ENCODE measurements at places on chromosomes 7 and 10.

- DNase-seq = no peak
Measured at GRCh38 chr7:100402241-100402640, 26.3 kb downstream of the ZCWPW1 start.

- no peak for DNase-seq
Measured at GRCh38 chr10:20817646-20818045, 79.5 kb downstream of the NEBL start.

GRCh38 chr10:57294698-57295097 is 933.6 kb upstream of the ZWINT start:
- DNase-seq = no peak

- DNase-seq = no peak
Measured at GRCh38 chr7:130386876-130387275, 6.6 kb downstream of the CPA1 start.

DNA sequence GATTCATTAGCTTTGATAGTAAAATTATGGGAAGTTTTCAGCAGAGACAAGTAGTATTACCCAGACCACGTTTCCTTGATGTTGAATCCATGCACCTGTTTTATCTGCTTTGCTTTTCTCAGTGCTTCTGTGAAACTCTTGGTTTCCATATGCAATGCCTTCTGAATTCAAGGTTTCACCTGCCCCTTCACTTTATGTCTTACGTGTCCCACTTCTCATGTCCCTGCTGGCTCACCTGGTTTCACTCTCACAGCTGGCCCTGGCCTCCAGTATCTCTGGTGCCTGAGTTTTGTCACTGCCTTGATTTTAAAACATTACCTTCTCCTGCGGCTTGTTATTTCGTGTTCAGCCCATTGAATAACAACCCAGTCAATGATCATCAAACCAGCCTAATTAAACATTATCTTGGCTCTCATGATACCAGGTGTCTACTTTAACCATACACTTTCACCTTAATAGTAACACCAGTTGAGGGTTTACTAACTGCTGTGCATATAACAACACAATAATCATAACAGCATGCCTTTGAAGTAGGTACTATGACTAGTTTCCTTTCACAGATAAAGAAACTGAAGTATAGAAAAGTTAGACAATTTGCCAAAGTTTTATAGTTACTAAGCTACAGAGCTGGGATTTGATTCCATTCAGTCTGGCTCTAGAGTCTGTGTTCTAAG is 175.7 kb upstream of the PCLO start:
- no peak for DNase-seq

DNA sequence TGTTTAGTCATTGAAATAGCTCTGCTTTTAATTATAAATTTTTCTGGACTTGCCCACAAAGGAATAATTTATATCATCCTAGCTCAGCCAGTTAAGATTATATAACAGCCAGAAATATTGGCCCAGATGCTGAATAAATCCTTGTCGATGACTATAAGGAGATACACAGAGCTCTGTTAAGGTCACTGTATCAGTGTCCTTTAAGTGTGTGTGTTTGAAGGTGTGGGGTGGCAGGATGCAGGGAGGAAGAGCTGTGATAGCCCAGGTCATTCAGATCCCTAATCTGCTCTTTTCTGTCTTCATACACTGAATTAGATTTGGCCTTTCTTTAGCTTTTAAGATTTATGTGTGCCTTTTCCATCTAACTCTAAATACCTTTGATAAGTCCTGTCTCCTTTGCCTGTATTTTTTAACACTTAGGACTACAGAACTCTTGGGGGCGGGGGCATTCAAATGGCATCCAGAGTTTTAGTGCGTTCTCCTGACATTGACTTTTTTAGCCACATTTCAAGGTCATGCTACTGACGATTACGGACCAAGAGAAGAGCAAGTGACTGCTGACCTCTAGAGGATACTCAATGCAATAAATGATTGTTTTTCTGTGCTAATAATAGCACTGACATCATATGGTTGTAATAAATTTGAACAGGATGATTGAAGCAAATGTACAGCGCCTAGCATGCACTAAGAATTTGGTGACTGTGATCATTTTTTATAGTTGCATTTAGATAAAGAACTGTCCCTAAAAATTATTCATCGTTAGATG is 172.3 kb downstream of the CACNB2 start:
- no peak for DNase-seq

GRCh38 chr7:42117201-42117600 is 119.8 kb downstream of the GLI3 start:
- no peak for DNase-seq

GRCh38 chr7:110522761-110523200 is 568.1 kb upstream of the LRRN3 start:
- no peak for DNase-seq

DNA sequence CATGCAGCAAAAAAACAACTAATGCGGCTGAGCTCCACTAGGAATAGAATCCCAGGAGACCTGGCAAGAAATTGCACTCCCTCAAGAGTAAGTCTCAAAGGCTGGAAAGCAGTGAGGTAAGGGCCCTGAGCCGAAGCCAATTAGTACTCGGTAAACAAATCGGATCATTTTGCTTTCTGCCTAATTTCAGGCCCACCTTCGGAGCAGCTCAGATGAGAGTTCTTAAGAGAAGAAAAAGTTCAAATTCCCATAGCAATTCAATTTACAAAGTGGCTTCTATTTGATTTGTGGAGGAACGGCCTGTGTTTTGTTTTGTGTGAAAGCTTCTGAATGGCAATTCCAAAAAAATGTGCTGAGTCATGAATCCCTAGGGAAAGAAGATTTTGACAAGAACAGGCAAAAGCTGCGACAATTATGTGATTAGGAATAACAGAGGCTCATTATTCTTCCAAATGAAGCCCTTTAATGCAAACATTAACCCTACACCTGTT is 60.9 kb downstream of the SLC16A9 start:
- no peak for DNase-seq

DNA sequence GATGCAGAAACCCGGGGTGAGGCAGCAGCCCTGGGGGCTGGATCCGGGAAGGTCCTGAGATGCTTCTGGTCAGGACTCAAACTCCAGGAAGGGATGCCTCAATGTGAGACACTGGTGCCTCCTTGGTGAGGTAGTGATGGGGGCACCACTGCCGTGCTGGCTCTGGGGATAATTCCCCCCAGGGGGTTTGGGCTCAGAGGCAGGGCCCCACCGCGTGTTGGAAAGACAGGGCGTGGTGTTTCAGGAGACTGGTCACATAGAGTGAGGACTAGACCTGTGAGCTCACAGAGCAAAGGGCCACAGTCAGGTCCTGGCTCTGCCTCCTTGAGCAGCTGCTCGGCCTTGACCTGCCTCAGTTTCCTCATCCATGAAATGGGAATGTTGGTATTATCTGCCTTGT is 361.9 kb downstream of the GLRX3 start:
- DNase-seq = no peak

- no peak for DNase-seq
Measured at GRCh38 chr10:6504296-6504695, 75.8 kb downstream of the PRKCQ start.

DNA sequence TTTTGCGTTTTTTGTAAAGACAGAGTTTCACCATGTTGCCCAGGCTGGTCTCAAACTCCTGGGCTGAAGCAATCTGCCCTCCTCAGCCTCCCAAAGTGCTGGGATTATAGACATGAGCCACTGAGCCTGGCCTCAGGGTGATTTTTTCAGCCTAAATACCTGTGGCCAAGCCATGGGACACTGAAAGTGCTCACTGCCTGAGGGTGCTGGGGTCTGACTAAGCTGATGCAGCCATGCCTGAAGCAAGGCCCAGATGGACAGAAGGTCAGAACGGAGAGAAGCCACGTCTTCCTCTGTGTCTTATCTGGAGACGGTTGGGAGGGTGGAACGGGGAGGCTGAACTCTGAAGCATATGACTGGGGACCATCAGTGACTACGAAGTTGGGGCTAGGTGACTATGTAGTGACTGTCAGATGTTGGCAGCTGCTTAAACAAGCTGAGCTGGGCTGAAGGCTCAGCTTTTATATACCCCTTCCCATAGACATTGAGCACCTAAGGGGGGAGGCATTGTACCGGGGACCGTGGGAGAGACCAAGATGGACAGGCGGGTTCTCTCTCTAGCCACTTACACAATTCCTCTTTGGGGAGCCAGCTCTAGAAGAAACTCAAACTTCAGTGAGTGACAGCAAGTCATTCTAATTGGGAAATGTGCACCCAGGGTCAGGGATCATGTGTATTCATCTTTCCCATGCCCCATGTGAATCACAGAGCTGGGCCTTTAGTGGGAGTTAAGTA is 73.3 kb upstream of the HABP2 start:
- no peak for DNase-seq

DNA sequence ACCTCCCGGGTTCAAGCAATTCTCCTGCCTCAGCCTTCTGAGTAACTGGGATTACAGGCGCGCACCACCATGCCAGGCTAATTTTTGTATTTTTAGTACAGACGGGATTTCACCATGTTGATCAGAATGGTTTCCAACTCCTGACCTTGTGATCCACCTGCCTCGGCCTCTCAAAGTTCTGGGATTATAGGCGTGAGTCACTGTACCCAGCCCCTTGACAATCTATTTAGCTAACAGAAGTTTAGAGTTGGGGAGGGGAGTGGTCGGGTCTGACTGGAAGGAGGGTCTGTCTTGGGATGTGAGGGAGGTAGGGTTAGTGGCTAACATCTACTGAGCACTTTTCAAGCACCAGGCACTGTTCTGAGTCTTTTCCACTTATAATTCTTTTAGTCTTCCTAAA is 27.0 kb upstream of the ZCCHC24 start:
- DNase-seq = no peak

- no peak for DNase-seq
Measured at GRCh38 chr10:114626841-114627240, 31.2 kb downstream of the ABLIM1 start.

DNA sequence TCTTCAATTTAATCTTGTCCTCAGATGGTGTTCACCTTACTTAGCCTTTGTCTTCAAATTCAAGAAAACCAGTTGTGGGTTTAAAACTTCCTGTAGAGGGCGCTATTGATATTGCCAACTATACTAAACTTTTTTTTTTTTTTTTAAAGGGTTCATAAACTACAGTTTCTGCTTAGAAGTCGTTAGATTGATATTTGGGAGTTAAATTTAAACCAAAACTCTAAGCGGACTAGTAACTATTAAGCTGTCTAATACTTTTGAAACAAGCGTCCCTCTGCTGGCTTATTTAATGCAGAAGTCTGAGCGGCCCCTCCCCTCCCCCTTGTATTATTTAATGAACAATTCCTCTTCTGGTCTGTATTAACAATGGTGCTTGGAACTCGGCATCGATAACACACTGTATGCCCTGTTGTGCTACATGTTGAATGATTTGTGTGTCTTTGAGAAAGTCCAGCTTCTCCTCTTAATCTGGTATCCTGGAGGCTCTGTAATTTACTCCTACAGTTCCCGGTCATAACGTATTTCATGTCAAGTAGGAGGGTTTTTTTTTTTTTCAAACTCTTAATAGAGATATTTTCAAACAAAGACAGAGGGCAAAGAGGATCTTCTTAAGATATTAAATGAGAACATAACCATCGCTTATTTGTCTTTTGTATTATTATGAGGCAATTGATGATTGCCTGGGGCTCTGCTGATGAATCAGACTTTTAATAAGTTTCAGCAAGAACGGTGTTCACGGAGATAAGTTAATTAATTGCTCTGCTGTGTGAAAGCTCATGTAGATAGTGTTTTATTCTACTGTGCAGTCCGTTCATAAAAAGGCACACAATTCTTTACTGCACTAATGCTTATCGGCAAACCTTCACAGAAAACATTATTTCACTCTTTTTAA is 22.6 kb upstream of the CREB5 start:
- no peak for DNase-seq

DNA sequence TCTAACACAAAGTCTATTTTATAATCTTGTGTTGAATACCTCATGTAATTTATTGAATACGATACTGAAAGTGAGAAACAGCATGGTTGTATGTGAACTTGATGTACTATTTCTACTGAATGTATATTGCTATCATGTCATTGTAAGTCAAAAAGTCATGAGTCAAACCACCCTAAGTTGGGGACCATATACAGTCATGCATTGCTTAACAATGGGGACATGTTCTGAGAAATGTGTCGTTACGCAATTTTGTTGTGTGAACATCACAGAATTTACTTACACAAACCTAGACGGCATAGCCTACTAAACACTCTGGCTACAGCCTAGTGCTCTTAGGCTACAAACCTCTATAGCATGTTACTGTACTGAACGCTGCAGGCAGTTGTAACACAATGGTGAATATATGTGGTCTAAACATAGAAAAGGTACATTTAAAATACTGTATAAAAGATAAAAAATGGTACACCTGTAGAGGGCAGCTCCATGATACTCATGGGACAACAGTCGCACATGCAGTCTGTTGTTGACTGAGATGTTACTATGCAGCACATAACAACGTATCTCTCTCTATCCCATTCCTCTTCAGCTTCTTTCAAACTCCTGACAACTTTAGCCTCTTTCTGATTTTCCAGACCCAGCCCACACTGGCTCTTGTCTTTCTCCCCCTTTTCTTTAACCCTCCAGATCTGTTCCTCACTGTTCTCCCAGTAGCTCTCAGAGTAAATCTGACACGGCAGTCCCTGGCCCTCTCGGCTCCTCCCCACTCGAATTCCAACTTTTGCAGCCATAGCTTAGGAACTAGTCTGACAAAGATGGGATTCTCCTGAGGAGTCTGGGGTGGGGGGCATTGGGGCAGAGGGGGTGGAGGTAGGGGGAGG is 90.1 kb downstream of the SNX10 start:
- DNase-seq = no peak

DNA sequence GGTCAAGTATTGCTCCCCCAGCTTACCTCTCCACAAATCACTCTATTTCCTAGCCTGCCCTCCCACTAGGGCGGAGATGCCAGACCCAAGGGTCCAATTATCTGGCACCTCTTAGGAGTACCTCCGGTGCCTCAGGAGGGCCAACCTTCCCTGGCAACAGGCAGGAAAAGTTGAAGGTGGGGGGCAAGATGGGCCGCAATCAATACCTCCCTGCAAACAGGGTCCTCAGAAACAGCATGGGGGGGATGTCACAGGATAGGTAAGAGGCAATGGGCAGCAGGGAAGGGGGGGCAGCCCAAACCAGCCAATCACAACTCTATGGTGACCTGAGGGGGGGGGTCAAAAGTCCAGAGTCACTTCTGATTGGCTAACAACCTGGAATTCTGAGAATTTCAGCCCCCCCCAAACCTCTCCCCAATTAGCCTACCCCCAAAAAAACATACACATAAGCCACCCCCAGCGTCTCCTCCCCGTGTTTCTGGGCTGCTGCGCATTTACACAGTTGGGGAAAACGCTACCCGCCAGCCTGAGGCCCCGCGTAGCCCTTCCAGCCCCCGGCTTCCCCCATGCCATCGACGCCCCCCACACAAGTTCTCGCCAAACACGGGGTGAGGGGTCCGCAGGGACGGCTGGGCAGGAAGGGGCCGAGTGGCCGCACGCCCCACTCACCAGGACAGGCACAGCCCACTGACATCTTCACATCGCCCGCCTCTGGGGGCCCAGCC is 589 bp downstream of the LDB1 start:
- DNase-seq = peak; percentile 54

All from CD8-positive, alpha-beta T cell (primary cell).